ENCODE measurements at places on chromosomes 13 and 19.
A peak's percentile ranks its signal among the peaks of the same experiment; 100 is the strongest.

DNA sequence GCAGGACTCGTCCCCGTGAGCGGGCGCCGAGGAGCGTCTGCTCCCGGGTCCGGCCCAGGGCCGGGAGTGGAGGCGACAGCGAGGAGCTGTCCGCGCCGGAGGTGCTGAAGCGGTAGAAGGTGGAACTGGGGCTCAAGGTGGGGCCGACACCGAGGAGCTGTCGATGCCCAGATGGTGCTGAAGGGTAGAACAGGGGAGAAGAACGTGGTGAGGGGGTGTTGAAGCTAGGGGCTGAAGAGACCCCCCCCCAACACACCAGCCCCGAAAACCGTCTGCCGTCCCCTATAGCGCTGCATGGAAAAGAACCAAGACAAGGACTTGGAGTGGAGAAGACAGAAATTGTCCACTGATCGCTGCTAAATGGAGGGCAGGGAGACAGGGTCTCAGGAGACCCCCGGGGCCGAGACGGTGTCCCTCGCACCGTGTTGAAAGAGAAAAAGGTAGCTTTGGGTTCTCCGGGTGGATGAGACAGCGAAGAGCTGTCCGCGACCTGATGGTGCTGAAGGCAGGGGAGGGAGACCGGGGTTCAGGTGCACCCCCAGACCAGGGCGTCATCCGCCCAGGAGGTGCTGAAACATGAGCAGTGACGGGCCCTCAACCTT, 7.1 kb upstream of the PDE4C start:
- no peak overlapping the region for H3K4me3 ChIP-seq
- H3K4me1 ChIP-seq, result no peaks in the 10 kb centered on the region
- no peak overlapping the region for H3K27ac ChIP-seq
- no peaks in the 10 kb centered on the region for H3K36me3 ChIP-seq
- no peak for DNase-seq

DNA sequence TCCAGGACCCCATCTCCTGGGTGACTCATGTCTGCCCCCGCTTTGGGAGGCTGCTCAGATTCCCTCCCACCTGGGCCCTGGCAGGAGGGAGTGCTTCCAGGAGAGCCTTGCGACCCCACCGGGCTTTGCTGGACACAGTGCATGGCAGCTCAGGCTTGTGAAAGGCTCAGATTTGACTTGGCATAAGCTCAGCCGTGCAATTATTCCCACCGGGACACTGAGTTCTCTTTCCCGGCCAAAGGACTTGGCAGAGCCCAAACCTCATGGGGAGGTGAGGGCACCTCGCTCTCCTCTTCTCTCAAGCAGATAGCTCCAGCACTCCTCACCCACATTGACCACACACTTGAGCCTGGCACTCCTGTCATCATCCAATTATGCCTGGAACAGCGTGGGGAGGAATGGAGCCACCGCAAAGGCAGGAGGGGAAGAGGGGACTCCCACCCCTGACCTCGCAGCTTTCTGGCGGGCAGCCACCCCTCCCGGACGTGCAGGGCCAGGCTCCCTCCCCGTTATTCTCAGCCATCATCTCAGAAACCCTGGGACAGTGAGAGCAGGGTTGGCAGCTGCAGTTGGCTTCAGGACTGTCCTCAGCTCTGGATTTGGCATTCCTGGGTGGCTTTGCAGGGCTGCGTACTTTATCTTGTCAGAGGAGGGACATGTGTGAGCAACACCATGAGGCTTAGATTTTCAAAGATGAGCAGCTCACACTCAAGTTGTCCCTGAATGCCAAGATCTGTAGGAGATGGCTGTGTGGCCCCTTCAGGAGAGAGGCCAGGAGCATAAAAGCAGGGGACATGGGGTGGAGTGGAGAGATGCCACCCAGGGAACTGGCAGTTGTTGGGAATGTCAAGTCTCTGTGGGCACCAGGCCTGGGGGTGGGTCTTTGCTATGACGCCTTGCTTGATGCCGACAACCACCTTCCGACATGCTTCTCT, 306.2 kb downstream of the TEX29 start:
- peaks cover 2% of the 10 kb centered on the region for H3K27me3 ChIP-seq
- no peaks in the 10 kb centered on the region for H3K36me3 ChIP-seq
- H3K4me1 ChIP-seq, result no peaks in the 10 kb centered on the region

- H3K27ac ChIP-seq, result no peak overlapping the region
- H3K36me3 ChIP-seq, result no peaks in the 10 kb centered on the region
- no peaks in the 10 kb centered on the region for H3K4me1 ChIP-seq
Measured at GRCh38 chr13:81051873-81052272, 710.9 kb upstream of the SPRY2 start.

DNA sequence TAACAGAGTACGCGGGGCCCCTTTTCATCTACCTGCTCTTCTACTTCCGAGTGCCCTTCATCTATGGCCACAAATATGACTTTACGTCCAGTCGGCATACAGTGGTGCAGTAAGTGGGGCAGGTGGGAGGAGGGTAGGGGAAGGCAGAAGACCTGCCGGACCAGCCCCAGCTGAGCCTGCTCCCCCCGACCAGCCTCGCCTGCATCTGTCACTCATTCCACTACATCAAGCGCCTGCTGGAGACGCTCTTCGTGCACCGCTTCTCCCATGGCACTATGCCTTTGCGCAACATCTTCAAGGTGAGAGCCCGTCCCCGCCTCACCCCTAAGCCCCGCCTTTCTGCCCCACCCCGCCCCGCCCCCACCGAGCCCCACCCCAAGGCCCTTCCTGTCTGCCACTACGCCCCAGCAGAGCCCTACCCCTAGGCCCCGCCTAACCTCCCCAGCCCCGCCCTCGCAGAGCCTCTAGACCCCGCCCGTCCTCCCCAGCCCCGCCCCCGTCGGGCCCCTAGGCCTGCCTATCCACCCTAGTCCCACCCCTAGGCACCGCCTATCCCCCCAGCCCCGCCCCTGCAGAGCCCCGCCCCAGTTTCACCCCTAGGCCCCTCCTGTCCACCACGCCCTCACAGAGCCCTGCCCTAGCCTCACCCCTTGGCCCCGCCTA, 7.7 kb downstream of the NDUFB7 start:
- H3K4me3 ChIP-seq, result no peak overlapping the region
- no peaks in the 10 kb centered on the region for H3K36me3 ChIP-seq
- no peaks in the 10 kb centered on the region for H3K27me3 ChIP-seq
- no peak for DNase-seq
- peaks cover 15% of the 10 kb centered on the region for H3K4me1 ChIP-seq
- H3K27ac ChIP-seq, result no peak overlapping the region

DNA sequence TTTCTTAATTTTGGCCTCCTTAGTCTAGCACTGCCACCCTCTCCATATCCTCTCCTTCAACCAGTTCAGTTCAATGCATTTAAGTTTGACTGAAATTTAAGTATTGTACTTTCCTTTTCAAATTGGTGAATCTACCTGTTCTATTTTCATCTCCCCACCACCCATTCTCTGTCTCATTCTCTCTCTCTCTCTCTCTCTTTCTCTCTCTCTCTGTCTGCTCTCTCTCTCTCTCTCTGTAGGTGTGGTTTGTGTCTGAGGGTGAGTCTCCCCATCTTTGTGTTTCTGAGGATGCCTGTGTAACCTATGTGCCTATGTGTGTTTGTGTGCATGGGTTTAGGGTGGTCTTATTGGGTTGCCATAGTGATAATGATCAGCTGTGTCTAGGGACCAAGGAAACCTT, 10.1 kb downstream of the PDX1 start:
- H3K36me3 ChIP-seq, result no peaks in the 10 kb centered on the region
- H3K4me1 ChIP-seq, result no peaks in the 10 kb centered on the region
- no peak overlapping the region for H3K27ac ChIP-seq
- DNase-seq, result no peak
- H3K27me3 ChIP-seq, result peaks cover 45% of the 10 kb centered on the region

- no peaks in the 10 kb centered on the region for H3K4me1 ChIP-seq
- no peaks in the 10 kb centered on the region for H3K36me3 ChIP-seq
- H3K27ac ChIP-seq, result peak overlapping the region; percentile 52
- H3K4me3 ChIP-seq, result peak overlapping the region; percentile 79
- peak; percentile 93 for DNase-seq
Measured at GRCh38 chr19:50431343-50432220, 1.1 kb upstream of the MYBPC2 start.

DNA sequence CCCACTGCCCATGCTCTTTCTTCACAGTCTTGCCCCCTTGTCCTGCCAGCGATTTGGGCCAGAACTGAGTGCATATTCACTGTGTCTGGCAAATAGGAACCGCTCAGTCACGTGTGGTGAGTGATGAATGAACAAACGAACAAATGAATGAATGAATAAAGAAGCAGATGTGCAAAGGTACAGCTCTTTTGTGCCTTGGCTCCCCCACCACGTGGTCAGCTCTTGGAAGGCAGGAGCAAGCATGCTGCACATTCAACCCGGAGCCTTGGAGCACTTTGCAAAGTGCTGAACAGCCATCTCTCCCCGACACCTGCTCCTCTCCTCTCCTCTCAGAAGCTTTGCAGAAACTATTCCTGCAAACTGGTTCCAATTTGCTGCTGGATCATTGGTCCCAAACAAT, 52.4 kb downstream of the LATS2 start:
- no peaks in the 10 kb centered on the region for H3K36me3 ChIP-seq
- H3K27me3 ChIP-seq, result no peaks in the 10 kb centered on the region
- peak; percentile 23 for DNase-seq
- H3K4me1 ChIP-seq, result no peaks in the 10 kb centered on the region
- no peak overlapping the region for H3K4me3 ChIP-seq

- peaks cover 4% of the 10 kb centered on the region for H3K4me1 ChIP-seq
- peak; percentile 75 for DNase-seq
- H3K27me3 ChIP-seq, result no peaks in the 10 kb centered on the region
- no peak overlapping the region for H3K4me3 ChIP-seq
- no peaks in the 10 kb centered on the region for H3K36me3 ChIP-seq
- no peak overlapping the region for H3K27ac ChIP-seq
Measured at GRCh38 chr19:12913011-12913561, 6.0 kb downstream of the SYCE2 start.

- peak overlapping the region; percentile 40 for H3K27ac ChIP-seq
- H3K36me3 ChIP-seq, result no peaks in the 10 kb centered on the region
- H3K4me1 ChIP-seq, result no peaks in the 10 kb centered on the region
- no peak overlapping the region for H3K4me3 ChIP-seq
- no peaks in the 10 kb centered on the region for H3K27me3 ChIP-seq
- peak; percentile 35 for DNase-seq
Measured at GRCh38 chr19:16342002-16342715, 17.5 kb downstream of the KLF2 start.

- no peak for DNase-seq
- no peak overlapping the region for H3K4me3 ChIP-seq
- H3K27ac ChIP-seq, result no peak overlapping the region
- no peaks in the 10 kb centered on the region for H3K27me3 ChIP-seq
- H3K36me3 ChIP-seq, result no peaks in the 10 kb centered on the region
Measured at GRCh38 chr19:485583-486236, 10.6 kb upstream of the MADCAM1 start.

DNA sequence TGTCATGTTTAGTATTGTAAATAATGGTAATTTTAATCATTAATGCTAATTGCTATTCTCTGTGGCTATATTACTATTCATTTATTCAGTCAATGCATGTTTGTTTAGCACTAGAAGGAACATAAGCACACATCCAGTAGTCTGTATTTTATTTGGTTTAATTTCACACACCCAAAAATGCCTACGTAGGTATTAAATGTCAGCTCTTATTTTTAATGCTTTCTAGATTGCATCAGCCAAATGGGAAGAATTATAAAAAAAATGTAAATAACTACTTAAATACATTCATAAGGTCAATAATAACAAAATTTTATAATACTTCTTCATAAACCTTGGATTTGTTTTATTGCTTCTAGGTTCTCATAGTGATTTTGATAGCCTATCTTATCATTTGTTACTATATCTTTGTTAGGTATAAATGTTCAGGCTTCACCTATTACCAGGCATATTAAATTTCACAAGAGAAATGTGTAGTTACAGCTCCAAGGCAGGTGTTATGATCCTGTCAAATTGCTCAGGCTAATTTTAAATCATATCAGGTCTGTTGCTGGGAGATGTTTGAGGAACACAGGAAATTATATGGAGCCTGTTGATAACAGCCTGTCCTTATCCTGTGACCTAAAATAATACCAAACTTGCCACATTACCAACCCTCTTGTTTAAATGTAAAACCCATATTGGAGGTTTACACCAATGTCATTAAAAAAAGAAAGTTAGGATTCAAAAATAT, 34.4 kb downstream of the ITGBL1 start:
- H3K4me3 ChIP-seq, result no peak overlapping the region
- no peaks in the 10 kb centered on the region for H3K36me3 ChIP-seq

GRCh38 chr13:64007339-64007738, 2591.7 kb upstream of the PCDH20 start:
- H3K27me3 ChIP-seq, result no peaks in the 10 kb centered on the region
- no peaks in the 10 kb centered on the region for H3K36me3 ChIP-seq
- H3K4me1 ChIP-seq, result no peaks in the 10 kb centered on the region

- H3K36me3 ChIP-seq, result no peaks in the 10 kb centered on the region
- H3K27ac ChIP-seq, result no peak overlapping the region
- peak; percentile 9 for DNase-seq
Measured at GRCh38 chr13:60009300-60010253, 154.2 kb downstream of the DIAPH3 start.

GRCh38 chr13:35356572-35356971, 119.9 kb downstream of the MAB21L1 start:
- H3K27me3 ChIP-seq, result no peaks in the 10 kb centered on the region
- H3K36me3 ChIP-seq, result no peaks in the 10 kb centered on the region
- no peak for DNase-seq
- H3K4me3 ChIP-seq, result no peak overlapping the region

DNA sequence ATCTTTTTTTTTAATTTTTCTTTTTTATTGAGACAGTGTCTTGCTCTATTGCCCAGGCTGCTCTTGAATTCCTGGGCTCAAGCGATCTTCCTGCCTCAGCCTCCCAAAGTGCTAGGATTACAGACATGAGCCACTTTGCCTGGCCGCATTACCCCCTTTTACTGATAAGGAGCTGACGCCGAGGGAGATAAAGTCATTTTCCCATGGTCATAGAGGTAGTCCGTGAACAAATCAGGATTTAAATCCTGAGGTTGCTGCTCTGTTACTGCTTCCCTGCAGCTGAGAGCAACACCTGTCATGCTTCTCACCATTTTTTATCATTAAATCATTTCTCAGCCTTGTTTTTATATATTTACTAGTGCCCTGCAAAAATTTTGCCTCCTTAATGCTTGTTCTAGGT, 7.4 kb downstream of the CYSLTR2 start:
- H3K4me3 ChIP-seq, result no peak overlapping the region
- no peaks in the 10 kb centered on the region for H3K36me3 ChIP-seq
- H3K27me3 ChIP-seq, result no peaks in the 10 kb centered on the region
- DNase-seq, result no peak
- no peaks in the 10 kb centered on the region for H3K4me1 ChIP-seq

DNA sequence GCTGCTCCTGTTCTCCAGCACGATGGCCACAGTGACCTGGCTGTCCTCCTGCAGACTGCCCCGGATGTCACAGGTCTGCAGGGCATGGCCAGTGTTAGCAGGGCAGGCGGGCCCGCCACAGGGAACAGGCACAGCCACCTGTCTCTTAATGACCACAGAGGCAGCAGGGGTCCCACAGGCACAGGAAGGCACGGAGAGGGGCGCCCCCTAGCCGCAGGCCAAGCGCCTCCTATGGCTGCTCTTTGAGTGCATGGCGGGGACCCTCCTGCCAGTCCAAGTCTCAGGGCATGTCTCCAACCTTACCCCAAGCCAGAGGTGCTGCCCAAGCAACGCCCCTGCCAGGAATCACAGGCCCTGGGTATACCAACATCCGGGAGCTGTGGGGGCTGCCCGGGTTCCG, 14.1 kb downstream of the IZUMO4 start:
- no peak overlapping the region for H3K4me3 ChIP-seq
- H3K27ac ChIP-seq, result no peak overlapping the region
- no peaks in the 10 kb centered on the region for H3K4me1 ChIP-seq
- DNase-seq, result no peak
- no peaks in the 10 kb centered on the region for H3K36me3 ChIP-seq
- H3K27me3 ChIP-seq, result no peaks in the 10 kb centered on the region

GRCh38 chr13:56501750-56502149, 639.0 kb upstream of the PRR20A start:
- no peaks in the 10 kb centered on the region for H3K4me1 ChIP-seq
- no peak overlapping the region for H3K27ac ChIP-seq
- DNase-seq, result no peak
